Stimulated activated CD8-positive, alpha-beta memory T cell treated with anti-CD3 and anti-CD28 coated beads, Interleukin-7, amount 100 ng/mL, for 4 hours (primary cell): ENCODE measurements at places on chromosomes 1 and 21.

DNA sequence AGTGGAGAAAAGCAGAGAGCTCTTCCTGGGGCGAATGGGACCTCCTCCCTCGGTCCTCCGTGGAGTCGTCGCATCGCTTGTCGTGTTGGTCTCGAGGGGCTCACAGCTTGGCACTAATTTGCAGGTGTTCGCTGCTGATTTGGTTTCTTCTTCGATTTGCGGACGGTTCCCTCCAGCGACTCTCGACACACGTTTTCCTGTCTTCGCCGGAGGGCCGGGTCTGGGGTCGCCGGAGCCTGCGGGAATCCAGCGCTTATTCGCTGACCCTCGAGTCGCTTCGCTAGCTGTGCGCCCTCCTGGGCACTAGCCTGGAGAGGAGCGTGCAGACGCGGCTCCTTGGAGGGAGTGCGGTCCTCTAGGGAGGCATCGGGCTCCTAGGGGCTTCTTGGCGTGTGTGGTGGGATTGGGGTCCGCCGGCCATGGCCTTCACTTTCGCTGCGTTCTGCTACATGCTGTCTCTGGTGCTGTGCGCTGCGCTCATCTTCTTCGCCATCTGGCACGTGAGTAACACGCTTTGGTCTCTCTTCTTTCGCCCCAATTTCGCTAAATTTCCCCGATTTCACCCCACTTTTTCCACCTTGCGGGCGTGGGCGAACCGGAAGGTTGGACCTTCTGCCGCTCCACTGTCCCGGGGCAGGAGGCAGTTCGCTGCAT lies 766 bp downstream of the CNIH3 start:
- no peak for DNase-seq

- no peak for DNase-seq
These were observed 27.9 kb downstream of the NRDC start for GRCh38 chr1:51850420-51851223.

DNA sequence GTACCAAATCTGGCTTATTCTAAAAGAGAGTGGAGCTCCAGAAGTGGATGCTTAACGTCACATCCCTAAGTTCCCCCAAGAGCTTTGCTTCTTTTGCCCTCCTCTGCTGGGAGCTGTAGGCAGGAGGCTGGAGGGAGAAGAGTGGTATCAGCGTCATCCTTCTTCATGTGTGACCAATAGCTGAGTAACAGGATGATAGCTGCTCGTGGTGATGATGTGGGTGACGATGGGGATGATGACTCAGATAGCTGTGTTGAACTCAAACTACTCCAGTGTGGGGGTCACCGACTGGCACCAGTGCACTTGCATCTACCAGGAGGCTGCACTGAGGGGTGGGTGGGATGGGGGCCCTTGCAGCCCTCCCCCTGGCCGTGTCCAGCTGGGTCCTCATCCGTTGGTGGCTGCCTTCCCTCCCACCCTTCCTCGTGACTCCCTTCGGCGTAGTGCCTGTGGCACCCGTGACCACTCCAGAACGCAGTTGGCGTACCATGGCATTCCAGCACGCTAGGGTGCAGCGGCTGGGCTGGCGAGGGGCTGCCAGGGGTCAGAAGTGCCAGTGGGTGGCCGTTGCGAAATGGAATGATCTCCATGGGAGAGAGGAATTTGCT lies 1.1 kb downstream of the IGFN1 start:
- DNase-seq = no peak

DNA sequence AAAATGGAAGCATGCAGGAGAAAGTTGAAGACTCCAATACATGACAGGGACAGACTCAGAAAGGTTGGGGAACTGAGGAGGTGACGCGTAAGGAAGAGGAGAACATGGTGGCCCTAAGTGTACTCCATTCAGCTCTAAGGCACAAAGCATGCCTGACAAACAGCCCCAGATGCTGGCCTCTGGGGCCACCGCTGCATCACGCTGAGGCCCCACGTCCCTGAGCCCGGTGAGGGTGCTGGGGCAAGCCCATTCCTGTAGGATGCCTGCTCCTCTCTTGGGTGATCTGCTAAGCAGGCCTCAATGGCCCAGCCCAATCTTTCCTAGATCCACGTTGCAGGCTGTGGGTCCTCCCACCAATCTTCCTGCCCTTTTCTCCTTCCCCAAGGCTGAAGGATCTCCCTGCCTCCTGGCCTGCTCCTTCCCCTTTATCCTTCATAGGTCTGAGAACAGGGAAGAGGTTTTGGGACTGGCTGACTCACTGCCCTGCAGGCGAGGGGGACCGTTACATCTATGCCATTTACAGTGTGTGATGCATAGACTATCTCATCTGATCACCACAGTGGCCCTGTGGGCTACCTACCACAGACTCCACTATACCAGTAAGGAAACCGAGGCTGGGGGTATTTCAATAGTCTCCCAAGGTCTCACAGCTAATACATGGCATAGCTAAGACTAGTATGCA lies 16.8 kb upstream of the NID1 start:
- no peak for DNase-seq

DNA sequence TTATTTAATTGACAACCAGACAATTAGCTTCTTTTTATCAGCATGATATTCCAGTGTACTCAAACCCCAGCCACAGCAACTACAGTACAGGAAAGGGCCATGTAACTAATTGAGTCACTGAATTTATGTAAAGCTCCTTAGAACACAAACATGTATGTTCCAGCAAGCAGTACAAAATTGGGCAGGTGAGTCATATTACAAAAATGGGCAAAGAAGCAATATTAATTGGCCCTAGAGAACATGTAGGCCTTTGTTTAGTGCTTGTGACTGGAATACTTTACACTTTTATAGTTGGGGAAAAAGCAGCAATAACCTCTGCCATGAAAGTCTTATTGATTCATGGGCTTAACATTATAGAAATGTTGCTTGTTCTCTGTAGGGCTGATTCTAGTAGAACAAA lies 31.8 kb downstream of the CLEC20A start:
- no peak for DNase-seq

- DNase-seq = no peak
These were observed 67.2 kb downstream of the ALG14 start for GRCh38 chr1:95005584-95005983.

GRCh38 chr1:201127755-201128455 lies 921 bp upstream of the ASCL5 start:
- no peak for DNase-seq
